Type B pancreatic cell (in vitro differentiated cells): ENCODE measurements at places on chromosomes 3 and 15. TPM values are rescaled to one million over a fixed set of nuclear protein-coding genes. Genes with fewer than 3 reads are reported as not detected.

DNA sequence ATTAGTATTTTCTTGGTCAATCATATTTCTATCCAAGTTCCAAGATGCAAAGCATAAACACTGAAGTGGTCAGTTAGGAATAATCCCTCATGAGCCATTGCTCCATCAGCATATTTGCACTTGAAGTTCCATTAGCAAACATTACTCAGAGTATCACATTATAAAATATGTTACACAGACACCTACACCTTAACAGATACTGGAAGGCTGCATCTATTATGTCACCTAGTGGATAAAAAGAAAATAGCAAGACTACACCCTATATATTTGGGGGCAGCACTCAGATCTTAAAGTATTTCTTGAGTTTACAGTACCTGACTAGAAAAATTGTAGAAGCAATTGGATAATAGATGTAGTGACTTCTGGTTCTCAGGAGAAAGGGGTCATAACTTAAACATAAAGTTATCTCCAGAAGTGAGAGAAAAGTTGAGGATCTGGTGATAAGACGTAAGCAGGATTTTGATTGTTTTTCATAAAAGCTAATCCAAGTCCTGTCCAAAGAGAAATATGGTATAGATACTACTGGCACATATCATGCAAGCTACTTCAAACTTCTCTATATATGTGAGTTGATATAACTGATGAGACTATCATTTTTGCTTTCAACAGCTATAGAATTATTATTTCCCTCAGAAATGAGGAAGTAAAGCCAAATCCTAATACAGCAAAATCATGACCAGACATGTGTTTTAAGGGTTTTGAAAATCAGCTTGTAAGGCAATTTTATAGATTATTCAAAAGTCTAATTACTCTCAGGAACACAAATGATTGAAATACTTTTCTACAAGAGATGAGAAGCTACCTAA, 422.2 kb downstream of the GBE1 start:
- DNase-seq: no peak

- no peak for DNase-seq
Observed at GRCh38 chr15:78002996-78003395, 74.5 kb downstream of the TBC1D2B start.

DNA sequence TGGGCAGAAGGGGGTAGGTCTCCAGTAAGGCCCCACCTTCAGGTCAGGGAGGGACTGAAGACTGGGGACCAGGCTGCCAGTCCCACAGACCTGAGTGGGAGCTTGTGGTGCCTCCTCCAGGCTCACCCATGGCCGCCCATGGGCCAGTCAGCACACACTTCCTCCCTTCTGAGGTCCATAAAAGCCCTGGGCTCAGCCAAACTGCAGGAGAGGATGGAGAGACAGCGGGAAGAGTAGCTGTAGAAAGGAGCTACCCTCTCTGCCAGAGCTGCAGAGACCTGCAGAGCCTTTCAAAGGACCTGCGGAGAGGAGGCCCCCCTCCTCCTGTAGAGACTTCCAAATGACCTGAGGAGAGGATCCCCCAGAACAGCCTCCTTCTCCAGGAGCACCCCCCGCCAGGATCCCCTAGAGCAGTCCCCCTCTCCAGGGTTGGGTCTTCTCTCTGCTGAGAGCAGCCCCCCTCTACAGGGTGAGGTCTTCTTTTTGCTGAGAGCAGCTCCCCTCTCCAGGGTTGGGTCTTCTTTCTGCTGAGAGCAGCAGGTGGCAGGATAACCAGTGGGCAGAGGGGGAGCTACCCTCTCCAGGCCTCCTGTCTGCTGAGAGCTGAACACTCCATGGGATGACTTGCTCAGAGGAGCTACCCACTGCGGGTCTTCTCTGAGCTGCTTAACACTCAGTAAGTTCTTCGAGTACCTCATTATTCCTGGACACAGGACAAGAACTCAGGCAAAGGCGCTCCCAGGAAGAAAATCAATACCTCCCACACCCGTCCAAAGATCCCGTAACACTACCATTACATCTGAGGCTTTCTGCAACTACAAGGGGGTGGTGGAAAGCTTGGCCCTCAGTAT, 5.0 kb upstream of the SKIC8 start:
- no peak for DNase-seq

DNA sequence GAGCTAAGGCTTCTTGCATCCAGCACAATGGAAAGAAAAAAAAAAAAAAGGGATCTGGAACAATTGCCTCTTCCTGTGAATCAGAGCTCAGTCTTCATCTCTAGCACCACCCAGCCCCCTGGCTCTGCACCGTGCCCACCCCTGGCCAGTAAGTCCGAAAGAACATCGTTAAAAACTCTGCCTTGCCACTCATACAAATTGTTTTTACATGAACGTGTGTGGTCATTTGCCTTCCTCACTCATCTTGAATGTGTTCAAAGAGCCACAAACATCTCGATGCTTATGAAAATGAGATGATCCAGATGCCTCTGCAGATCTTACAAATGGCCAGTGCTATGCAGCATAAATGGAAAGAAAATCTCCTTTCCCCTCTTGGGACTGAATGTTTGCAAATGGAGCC, 400.0 kb upstream of the PPP2R3A start:
- DNase-seq: no peak

GRCh38 chr3:43015572-43015971, 36.5 kb downstream of the GASK1A start:
- DNase-seq: no peak

- DNase-seq: no peak
Observed at GRCh38 chr3:17638356-17638755, 104.1 kb downstream of the TBC1D5 start.

DNA sequence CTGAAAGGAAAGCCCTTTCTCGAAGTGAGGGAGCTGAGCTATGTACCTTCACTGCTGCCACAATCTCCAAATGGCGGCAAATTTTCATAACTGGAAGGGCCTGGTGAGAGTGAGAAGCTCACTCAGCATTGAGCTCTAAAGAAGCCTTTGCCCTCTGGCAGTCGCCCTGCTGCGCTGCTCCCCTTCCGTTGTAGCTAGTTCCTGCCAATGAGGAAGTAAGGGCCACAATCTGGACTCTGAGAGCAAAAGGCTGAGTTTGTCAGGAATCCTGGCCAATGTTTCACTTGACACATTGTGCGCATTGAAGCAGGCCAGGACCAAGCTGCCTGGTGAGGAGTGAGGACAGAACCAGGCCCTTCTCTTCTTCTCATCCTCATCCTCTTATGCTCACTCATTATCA, 579.5 kb downstream of the PDCD6IP start:
- no peak for DNase-seq

- no peak for DNase-seq
Observed at GRCh38 chr15:68298336-68298735, 20.8 kb downstream of the FEM1B start.

DNA sequence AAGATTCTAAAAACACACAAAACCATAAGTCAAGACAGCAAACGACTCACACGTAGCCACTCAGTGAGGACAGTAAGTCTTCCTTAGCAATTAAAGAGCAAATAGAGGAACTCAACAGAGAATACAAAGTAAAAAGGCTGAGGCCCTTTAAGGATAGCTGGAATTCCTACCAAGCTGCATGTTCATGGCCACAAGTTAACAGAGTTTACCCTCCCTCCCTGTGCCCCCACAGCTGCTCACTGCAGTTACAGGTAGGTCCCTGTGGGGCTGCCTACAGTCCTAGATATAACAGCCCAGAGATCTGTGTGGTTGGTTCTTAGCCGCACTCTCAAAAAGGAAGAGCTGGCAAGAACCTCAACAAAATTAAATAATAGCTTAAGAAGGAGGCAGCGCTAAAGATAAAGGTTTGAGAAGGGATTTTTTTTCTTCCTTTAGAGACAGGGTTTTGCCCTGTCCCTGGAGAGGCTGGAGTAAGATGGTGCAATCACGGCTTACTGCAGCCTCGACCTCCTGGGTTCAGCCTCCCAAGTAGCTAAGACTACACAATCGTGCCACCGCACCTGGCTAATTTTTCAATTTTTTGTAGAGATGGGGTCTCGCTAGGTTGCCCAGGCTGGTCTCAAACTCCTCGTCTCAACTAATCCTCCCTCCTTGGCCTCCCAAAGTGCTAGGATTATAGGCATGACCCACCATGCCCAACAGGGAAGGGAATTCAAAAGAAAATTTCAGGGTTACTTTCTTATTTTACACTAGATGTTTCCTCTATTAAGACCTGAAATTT, 19.3 kb downstream of the SFMBT1 start:
- DNase-seq: no peak

- no peak for DNase-seq
Observed at GRCh38 chr3:30400926-30401325, 205.5 kb upstream of the TGFBR2 start.

DNA sequence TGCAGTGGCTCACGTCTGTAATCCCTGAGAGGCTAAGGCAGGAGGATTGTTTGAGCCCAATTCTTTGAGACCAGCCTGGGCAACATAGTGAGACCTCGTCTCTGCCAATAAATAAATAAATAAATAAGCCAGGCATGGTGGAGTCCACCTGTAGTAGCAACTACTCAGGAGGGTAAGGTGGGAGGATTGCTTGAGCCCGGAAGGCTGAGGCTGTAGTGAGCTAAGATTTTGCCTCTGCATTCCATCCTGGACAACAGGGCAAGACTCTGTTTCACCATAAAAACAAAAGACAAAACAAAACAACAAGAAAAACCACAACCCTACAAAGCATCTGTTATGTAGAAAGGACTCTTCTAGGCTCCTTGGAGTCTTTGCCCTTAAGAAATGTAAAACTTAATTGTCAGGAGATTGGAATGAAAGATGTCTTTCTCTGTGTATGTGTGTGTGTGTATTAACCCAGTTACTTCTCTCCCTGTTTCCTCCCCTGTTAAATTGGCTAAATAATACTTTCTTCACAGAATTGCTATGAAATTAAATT, 9.5 kb downstream of the NECTIN3 start:
- DNase-seq: no peak

DNA sequence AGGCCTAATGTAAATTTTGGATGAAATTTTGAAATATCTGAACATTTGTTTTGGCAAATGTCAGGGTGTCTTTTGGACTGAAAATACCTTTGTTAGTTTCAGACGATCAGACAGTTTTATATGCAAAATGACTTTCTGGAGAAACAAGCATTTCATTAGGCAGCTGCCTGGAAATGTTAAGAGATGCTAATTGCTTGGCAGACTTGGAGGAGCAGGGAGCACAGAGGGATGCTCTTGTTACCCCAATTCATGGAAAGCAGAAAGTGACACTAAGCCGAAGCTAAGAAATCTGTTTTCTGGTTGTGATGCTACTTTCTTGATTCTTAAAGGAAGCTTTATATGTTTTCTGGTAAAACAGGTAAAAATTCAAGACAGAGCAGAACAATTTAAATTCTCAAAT, 204.3 kb upstream of the GBE1 start:
- no peak for DNase-seq

DNA sequence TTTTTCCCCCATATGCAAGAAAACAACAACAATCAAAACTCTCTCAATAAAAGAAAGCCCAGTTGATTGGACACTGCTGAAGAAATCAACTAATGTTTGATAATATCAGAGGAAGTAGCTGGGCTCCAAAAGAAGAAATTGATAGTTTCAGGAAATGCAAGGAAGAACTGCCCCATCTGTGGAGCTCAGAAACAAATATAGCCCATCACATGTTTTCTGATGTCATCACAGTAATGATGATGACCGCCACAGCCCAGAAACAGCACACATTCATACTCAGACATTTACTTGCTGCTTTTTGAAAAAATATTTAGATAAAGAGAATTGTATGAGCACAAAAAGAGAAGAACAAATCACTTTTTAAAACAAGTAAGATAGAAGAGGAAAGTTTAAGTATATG, 67.6 kb downstream of the GOLIM4 start:
- DNase-seq: no peak

- DNase-seq: no peak
Observed at GRCh38 chr3:95613993-95614392, 1200.4 kb upstream of the EPHA6 start.

DNA sequence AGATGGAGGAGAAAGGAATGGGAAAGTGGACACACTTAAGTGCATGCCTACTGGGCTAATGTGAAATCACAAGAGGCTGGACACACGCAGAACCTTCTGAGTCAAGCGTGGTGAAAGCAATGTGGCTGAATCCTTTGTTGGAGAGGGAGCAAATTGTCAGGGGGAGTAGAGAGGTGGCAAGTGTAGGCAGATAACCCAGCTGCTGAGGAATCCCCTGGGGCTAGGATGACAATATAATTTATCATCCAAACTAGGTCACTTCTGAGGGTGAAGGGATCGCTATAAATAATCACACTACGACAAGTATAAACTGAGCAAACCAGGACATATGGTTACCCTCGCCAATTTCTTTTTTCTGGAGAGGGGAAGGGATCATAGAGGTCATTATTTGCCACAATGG, 28.7 kb downstream of the TAMM41 start:
- DNase-seq: no peak

The KNG1 gene
- total RNA-seq: not detected in 2 replicates

The SLC25A26 gene
- total RNA-seq: 12.4 and 13.4 TPM in 2 replicates

The PRSS50 gene
- 1.1 and 1.2 TPM in 2 replicates for total RNA-seq

The ADAMTS17 gene
- total RNA-seq: 18.3 and 23.1 TPM in 2 replicates

The SLC28A1 gene
- 0.19 and 0.31 TPM in 2 replicates for total RNA-seq

The TTLL13 gene
- 0.58 TPM in 1 of 2 replicates, not detected in the other for total RNA-seq

The SERINC4 gene
- 0.14 and 0.17 TPM in 2 replicates for total RNA-seq
